Chondrocyte (in vitro differentiated cells): ENCODE measurements at places on chromosomes 12 and 14. TPM values are rescaled to one million over a fixed set of nuclear protein-coding genes. Genes with fewer than 3 reads are reported as not detected.

Gene SLC10A1
- not detected in 3 replicates for total RNA-seq

Gene ESR2
- total RNA-seq, result 0.41 TPM in 1 of 3 replicates, not detected in the others

Gene TRPV4
- total RNA-seq, result 1.2 to 2.2 TPM (median 1.8 TPM) in 3 replicates

Gene TDRD9
- total RNA-seq, result not detected in 3 replicates

Gene RNASE4
- 23.6 to 32.1 TPM (median 28.5 TPM) in 3 replicates for total RNA-seq

Gene SVOP
- total RNA-seq, result not detected in 3 replicates

Gene SLCO1B1
- total RNA-seq, result not detected in 3 replicates

Gene CPNE6
- not detected in 3 replicates for total RNA-seq

Gene USP44
- 0.18 TPM in 1 of 3 replicates, not detected in the others for total RNA-seq

Gene CCDC175
- not detected in 3 replicates for total RNA-seq

Gene HEATR5A
- total RNA-seq, result 57.7 to 74.0 TPM (median 59.3 TPM) in 3 replicates

GRCh38 chr14:87643005-87643404 is 350.0 kb downstream of the GALC start:
- no peak for DNase-seq

- DNase-seq, result peak; percentile 93
Measured at GRCh38 chr12:131830335-131830913, 2.2 kb downstream of the MMP17 start.

DNA sequence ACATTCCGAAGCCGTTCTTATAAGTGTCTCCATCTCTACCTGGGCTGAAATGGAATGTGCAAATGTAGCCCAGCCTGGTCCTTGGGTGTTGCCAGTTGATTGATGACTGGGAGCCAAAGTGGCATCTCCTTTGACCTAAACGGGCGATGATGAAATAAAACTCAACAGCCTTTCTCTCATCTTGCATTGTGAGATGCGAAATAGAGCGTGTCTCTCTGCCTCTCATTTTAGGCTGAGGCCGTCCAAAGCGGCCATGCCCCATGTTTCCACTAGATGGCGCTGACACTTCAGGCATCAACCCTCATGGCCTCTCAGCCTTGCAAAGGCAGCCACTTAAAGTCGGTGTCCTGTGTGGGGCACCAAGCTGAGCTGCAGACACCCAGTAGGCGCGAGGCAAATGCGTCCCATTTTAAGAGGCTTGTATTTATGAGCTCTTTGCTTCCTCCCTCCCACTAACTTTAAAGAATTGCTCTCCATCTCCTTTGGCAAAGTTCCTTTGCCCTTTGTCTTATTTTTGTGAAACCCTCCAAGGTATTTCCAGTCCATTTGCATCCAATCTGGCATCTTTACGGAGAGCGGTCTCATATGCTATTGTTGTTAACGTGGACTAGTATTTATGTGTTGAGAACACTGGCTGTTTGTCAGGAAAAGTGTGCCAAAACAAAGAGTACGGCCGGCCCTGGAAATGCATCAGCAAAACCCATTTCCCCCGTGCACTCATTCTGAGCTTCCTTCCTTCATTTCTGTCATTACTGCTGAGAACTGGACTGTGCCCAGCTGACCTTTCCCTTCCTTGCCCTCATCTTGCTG is 25.0 kb downstream of the GPRC5A start:
- DNase-seq, result no peak

- DNase-seq, result no peak
Measured at GRCh38 chr12:20548611-20549010, 146.5 kb upstream of the SLCO1C1 start.

DNA sequence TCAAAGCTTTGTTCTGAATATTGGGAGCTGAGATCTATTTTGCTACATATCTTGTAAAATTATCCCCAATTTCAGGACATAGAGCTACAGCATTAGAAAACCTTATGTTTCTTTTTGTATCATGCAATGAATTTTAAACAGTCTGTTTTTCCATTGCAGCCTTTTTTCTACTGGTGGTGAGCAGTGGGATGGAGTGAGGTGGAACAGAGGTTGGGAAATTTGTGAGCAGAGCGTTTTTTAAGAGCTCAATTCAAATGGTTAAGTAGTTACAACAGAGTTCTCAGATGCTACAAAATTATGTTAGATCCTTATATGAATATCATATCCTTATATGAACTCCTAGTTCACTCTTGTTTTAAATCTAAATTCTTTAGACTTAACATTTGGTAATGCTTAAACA is 139.0 kb upstream of the PLEKHG7 start:
- DNase-seq, result no peak

GRCh38 chr12:1607940-1608712 is 13.7 kb upstream of the FBXL14 start:
- no peak for DNase-seq

- no peak for DNase-seq
Measured at GRCh38 chr14:96978525-96979272, 181.5 kb downstream of the VRK1 start.

DNA sequence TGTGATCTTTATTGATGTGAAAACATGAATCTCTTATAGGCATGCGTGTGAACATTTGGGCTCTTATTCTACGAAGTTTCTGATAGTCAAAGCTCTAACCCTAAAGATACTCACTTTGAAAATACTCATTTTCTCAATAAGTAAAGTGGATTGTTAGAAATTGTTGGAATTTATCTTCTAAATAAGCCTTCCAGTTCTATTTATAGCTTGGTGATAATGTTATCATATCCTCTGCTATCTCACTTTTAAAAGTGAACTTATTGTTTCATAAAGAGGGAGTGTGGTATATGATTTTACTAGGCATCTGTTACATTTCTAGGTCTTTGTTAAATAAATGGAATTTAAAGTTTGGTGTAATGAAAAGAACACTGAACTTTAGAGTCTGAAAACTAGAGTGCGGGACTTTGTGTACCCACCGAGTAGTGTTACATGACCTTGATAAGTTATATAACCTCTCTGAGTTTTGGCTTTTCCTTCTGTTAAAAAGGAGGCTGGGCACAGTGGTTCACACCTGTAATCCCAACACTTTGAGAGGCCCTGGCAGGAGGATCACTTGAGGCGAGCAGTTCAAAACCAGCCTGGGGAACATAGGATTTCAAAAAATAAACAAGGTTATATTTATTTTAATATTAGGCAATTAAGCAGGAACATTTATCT is 13.6 kb downstream of the USP15 start:
- no peak for DNase-seq

DNA sequence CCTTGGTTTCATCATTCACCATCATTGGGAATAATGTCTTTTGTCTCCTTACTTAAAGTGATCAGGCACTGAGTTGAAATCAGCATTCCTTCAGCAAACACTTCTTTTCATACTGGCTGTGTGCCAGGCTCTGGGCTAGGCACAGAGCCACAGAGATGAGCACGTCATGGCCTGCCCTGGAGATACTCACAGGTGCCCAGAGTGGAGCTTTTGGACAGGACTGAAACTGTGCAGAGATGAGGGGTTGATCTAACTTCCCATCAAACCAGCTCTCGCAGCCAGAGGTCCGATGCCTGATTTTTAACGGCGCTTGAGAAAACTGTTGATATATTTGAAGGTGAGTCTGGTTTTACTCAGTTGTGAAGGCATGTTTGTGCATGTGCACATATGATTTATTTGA is 43.1 kb downstream of the CACNA1C start:
- no peak for DNase-seq

DNA sequence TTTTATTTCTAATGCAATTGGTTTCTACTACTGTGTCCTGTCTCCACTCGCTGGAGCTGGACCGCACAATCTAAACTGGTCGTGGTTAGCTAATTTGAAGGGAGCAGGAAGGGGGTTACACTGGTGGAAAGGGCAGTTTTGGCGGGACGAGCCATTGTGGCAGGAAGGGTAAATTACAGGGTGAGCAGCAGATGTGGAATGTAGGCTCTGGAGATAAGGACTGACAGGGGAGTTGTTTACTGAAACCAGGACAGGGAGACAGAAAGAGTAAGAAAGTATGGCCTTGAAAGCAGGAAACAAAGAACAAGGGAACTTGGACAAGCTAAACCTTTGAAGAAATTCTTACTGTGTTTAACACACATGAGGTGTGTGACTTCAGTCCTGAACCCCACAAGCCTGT is 147.8 kb downstream of the ATXN7L3B start:
- DNase-seq, result peak; percentile 22

GRCh38 chr14:49446801-49447200 is 139.4 kb downstream of the RPS29 start:
- no peak for DNase-seq

DNA sequence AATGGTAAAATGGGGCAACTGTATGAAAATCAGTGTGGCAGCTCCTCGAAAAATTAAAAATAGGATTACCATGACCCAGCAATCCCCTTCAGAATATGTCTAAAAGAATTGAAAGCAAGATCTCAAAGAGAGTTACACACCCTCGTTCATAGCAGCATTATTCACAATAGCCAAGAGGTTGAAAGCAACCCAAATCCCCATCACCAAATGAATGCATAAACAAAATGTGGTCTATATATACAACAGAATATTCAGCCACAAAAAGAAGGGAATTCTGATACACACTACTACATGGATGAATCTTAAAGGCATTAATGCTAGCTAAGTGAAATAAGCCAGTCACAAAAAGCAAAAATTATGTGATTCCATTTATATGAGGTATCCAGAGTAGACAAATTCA is 27.2 kb downstream of the RAD52 start:
- DNase-seq, result no peak

DNA sequence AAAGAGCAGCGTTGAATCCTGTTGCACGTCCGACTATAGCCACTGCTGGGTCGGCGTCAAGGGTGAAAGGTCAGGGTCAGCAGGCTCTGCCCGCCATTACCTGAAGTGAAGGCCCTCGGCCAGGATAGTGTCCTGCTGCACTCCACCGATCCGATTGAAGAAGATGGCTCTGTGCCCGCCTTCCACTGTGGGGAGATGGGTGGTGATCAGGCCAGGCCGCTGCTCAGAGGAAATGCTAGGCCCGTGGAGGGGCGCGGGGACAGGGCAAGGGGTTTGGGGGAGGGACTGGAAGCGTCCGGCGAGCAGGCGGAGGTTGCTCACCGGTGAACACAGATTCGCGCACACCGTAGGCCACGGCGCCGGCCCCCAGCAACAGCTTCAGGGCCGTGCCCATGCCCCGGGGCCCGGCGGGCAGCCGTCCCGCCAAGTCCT is 352 bp downstream of the PHB2 start:
- no peak for DNase-seq

DNA sequence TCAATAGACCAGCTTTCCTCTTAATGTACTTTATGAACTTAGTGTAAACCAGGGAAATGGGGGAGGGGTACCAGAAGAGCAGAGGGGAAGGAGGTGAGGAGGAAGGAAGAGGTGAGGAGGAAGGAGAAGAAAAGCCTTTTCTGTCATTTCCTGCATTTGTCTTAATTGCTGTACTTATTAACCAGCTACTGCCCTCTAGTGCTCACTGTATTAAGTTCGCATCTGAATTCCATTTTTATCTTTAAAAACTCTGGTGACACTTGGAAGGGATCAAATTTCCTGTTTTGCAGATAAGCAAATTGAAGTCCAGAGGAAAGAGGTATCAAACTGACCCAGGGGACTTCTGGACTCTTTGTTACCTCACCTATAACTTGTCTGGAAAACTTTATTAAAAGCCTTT is 22.2 kb downstream of the MANSC1 start:
- DNase-seq, result no peak

DNA sequence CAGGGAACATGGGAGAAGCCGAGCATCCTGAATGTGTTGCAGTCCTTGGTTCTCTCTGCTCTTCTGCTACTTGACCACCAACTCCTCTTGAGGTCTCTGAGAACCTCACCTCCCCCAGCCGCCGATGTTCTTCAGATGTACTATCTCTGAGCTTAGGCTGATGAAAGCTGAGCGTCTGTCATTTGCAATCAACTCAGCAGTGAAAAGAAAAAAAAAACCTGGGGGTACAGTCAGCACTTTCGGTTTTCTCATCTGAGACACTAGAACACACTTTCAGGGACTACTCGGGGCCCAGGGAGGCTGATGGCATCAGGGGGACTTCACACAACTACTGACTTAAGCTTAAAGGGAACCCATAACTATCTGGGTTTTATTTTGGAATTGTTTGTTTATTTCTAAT is 9.6 kb upstream of the FLVCR2 start:
- DNase-seq, result no peak

DNA sequence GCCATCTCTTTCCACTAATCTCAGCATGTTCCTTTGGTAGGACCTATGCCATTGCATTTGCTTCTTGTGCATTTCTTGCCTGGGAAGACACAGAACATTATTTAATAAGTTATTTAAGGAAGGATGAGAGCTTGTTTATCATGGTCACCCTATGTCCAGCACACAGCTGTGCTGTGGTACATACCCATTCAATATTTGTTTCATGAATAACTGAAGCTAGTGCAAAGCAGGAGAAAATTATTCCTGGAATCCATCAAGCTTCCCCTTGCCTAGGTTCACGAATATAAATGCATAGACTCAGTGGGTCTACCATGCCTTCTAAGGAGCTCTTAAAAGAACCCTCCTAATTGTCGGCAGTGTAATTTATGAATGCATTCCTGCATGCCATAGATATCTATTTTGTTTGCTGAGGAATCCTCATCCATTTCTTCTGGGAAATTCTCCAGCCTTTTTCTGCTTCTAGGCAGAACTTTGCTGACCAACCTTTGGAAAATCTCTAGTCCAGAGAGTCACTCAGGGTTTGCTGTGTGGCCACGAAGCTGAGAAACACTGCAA is 599.8 kb upstream of the TMEM132C start:
- no peak for DNase-seq

DNA sequence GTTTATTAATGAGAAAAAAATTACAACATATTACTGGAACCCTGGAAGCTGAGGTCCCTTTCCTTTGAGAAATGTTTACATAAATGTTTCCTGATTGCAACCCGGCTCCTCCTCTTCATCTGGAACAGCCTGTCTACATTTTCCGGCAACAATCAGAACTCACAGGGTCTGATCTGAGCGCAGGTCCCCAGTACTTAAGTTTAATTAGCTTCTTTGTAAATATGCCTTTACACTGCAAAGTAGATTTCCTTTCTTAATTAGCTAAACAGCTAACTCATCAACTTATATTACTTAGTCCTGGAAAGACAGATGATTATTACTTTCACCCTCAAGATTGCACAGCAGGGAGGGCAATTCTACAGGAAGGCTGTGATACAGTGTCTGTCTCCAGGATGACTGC is 213.0 kb downstream of the MON2 start:
- DNase-seq, result no peak
